ENCODE measurements at places on chromosomes 1 and 21.
A peak's percentile ranks its signal among the peaks of the same experiment; 100 is the strongest.

DNA sequence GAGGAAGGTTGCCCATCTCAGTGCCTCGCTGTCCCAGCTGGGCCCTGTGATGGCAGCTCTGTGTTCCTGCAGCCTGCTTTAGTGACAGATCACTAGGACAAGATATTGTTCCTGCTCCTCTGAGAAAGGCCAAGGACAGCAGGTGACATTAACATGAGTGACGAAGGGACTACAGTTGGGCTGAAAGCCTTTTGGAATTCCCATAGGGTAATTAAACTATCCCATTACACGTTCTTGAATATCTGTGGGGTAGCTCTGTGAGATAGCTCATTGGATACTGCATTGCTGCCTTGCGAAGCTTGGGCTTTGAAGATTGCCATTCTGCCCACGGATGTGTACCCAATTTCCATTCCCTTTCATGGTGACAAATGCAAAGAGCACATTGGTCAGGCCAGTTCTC is 78.2 kb upstream of the COA6 start:
- DNase-seq, result no peak

GRCh38 chr1:230826166-230826875 is 42.0 kb downstream of the C1orf198 start:
- DNase-seq, result no peak

DNA sequence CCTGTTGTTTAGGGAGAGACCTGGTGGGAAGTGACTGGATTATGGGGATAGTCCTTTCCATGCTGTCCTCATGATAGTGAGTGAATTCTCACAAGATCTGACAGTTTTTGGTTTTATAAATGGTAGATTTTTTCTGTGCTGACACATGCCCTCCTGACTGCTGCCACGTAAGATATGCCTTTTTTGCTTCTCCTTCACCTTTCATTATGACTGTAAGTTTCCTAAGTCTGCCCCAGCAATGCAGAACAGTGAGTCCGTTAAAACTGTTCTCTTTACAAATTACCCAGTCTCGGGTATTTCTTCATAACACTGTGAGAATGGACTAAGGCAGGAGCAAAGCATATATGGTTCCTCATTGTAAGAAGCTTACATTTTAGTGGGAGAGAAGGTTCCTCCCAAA is 1727.2 kb downstream of the NCAM2 start:
- no peak for DNase-seq

DNA sequence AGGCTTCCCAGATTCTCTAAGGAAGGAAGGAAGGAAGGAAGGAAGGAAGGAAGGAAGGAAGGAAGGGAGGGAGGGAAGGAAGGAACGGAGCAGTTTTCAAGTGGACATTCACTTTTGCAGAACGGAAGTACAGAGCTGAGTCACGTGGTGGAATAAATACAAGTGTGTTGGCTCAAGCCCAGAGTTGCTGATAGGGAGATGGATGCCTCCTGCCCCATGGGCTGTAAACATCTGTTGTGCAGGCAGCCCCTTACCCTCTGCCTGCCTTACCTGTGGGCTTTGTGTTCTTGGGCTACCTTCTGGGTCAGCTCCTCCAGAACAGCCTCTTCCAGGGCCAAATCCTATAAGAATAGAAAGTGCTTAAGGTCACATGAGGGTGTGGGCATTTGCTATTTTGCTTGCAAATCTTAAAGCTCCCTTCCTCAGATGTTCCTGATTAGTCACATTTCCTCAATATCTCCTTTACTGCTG is 121.7 kb downstream of the SMYD2 start:
- DNase-seq, result no peak

GRCh38 chr1:16145030-16145661 is 10.7 kb downstream of the EPHA2 start:
- peak; percentile 91 for DNase-seq

DNA sequence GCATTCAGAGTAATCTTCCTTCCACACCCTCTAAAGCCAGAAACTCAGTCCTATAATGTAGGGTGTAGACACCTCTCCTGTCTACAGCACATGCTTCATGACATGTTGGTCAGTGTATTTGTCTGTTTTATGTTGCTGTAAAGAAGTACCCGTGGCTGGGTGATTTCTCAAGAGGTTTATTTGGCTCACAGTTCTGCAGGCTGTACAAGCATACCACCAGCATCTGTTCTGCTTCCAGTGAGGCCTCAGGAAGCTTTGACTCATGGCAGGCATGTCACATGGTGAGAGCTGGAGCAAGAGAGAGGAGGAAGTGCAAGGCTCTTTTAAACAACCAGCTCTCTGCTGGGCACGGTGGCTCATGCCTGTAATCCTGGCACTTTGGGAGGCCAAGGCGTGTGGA is 12.1 kb downstream of the PLOD1 start:
- DNase-seq, result no peak

GRCh38 chr1:218383681-218384080 is 38.5 kb downstream of the TGFB2 start:
- DNase-seq, result no peak

DNA sequence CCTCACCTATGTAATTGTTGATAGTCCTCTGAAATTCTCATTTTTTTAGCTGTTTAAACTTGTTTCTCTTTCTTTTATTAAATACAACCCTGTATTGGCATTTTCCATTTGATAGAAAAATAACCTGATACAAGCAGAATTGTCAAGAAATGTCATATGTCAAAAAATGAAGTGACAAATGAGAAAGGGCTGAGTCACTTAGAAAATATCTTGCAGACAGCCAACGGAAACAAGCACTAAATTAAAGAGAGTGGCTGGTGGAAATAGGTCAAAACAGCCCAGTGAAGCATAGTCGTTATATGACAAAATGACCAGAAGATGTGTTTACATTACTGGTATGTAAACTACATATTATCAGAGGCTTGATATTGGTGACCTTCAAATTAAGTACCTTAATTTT is 484.4 kb downstream of the PLA2G4A start:
- DNase-seq, result no peak

GRCh38 chr1:145935708-145936107 is 8.4 kb upstream of the RBM8A start:
- DNase-seq, result no peak

GRCh38 chr1:29469457-29469856 is 233.1 kb downstream of the PTPRU start:
- DNase-seq, result no peak

DNA sequence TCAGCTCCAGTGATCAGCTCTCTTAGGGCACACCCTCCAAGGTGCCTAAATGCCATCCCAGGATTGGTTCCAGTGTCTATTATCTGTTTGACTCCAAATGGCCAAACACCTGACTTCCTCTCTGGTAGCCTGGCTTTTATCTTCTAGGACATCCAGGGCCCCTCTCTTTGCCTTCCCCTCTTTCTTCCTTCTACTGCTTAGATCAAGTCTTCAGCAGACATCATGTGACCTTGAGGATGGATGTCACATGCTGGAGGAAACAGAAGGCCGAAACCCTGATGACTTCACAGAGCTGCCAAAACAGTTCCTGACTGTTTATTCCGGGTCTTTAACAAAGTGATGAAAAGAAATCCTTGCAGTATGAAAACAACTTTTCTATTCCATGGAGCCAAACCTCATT is 24.4 kb upstream of the WDR26 start:
- DNase-seq, result no peak
